Esophagus squamous epithelium (tissue), 5 donors: ENCODE measurements at places on chromosomes 2 and 18.

DNA sequence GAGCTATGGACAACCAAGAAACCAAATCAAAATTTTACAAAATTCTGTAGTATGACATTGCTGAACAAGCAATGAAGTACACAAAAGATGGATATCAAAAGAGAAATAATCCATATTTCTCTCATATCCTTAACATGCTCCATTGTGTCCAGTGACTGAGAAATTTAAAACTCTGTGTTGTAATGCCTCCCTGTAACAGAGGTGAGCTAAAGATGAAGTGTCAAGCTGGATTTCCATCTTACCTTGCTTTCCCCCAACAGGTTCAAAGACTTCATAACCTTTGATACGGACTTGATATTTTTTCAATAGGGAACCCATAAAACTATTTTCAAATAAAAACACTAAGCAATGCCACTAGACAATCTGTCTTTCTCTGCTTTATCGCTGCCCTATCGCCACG is 95.7 kb upstream of the SERTAD2 start:
- DNase-seq = no peak

GRCh38 chr2:188303363-188304031 is 11.8 kb downstream of the GULP1 start:
- no peak for DNase-seq

GRCh38 chr18:80231616-80232015 is 15.7 kb downstream of the PARD6G start:
- no peak for DNase-seq

GRCh38 chr2:26609205-26609631 is 31.9 kb downstream of the CIB4 start:
- no peak for DNase-seq

- no peak for DNase-seq
Observed at GRCh38 chr18:8948471-8949149, 153.9 kb upstream of the NDUFV2 start.

- DNase-seq = no peak
Observed at GRCh38 chr2:45942237-45942738, 290.8 kb downstream of the PRKCE start.

DNA sequence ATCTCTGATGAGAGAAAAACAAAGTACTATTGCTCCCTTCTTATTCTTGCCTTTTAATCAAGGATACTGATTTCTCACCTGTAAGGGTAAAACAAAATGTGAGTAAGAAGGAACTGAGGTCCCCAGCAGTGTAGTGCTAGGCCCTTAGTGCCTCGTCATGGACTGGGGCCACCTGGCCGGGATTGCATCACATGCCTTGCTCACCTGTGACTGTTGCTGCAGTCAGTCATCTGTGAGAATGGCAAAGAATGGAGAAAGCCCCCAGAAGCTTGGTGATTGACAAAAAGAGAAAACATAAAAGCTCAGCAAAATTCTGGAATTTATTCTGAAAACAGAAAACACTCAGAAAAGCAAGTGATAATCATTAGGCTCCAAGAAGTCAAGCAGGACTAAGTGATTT is 63.4 kb downstream of the SPATS2L start:
- DNase-seq = no peak

DNA sequence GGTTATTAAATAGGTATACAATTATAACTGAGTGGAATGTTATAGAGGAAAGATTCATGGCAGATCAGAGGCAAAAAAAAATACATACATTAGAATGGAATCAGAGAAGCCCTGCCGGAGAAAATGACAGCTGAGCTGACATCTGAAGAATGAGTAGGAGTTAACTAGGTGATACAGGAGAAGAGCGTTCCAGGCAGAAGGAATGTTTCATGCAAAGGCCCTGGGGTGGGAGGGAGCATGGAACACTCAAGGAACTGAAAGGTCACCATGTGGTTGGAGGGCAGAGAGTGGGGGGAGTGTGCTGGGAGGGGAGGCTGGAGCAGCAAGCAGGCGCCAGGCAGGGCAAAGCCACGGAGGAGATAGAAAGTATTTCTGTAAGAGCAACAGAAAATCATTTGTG is 31.6 kb upstream of the CDK5R2 start:
- no peak for DNase-seq

DNA sequence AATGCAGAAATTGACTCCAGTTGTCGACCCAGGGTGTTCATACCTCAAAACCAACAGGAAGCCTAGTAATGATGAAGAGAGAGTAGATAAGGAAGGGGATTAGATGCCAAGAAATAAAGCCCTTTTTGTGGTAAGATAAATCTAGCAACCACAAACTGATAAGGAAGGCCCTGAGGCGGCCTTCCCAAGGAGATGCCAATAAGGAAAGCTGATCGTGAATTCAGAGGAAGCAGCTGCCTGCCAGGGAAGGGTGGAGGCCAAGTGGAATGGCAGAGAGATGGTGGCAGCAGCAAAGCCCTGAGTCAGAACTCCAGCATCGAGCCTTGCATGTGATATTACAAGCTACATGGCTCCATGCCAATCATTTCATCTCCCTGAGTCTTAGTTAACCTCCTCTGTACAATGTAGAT is 126.3 kb downstream of the IRS1 start:
- DNase-seq = no peak

DNA sequence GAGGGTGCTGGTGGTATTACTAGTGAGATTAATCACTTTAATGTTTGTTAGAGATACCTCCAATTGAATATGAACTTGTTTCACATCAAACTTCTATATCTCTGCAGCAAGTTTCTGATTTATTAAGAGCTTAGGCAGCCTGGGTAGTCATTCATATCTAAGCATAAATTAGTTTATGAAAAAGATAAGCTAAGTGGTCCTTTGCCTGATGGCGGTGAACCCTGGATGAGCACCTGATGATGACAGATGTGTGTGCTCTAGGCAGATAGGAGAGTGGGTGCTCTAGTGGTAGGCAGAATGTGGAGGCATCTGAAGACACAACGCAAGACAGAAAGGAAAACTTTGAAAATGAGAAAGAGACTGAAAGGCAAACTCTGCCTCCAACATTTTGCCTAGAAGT is 5.0 kb downstream of the FKBP7 start:
- DNase-seq = no peak

GRCh38 chr2:168208652-168209051 is 38.7 kb downstream of the STK39 start:
- no peak for DNase-seq
